ENCODE measurements at places on chromosomes 5 and 9.

- H3K27me3 ChIP-seq, result no peaks in the 10 kb centered on the region
- H3K27ac ChIP-seq, result no peak overlapping the region
- peaks cover 89% of the 10 kb centered on the region for H3K4me1 ChIP-seq
- no peak for DNase-seq
- H3K36me3 ChIP-seq, result no peaks in the 10 kb centered on the region
Observed at GRCh38 chr9:134369416-134370212, 43.4 kb downstream of the RXRA start.

DNA sequence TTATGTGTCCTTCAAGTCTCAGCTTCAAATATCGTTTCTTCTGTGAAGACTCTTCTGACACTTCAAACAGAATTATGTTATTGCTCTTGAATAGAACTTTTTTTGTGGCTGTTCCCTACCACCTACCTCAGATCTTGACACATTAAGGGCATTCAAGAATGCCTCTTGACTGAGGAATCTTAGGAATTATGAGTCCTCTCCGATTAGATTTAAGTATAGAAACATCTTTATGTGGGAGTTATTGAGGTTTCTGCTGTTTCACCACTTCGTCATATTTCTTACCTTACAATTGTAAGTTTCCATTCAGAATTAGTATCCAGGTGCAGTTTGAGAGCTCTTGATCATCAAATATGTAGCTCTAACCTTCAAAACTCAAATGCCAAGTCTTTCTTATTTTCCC, 324.2 kb upstream of the NUDT12 start:
- H3K27me3 ChIP-seq, result peaks cover 2% of the 10 kb centered on the region
- H3K4me3 ChIP-seq, result no peak overlapping the region
- H3K36me3 ChIP-seq, result no peaks in the 10 kb centered on the region
- no peak overlapping the region for H3K27ac ChIP-seq

DNA sequence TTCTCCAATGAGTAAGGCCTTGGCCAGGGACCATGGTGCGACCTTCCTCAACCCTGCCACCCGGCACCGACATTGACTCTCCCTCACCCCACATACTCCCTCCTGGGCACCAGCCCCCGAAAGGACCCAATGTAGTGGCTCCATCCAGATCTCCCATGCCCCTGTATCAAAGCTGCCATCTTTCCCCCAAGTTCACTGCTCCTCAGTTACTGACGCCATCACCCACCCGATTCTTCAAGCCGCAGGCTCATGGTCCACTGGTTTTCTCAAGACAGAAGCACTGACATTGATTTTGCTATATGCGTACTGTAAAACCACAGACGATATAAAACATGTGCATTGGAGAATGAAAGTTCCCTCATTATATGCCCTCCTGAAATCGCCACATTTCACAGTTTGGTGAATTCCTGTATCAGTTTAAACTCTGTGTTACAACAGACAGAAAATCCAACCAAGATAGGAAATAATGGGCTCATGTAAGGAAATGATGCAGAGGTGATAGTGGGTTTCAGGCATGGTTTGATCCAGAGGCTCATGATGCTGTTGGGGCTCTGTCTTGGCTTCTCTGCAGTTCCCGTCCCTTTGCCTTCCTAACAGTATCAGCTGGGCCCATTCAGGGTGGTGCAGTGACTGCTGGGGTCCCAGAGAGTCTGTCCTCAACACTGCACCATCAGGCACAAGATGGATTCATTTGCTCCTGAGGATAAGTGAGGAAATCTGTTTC, 207.3 kb upstream of the IER5L start:
- H3K4me1 ChIP-seq, result peaks cover 19% of the 10 kb centered on the region
- H3K36me3 ChIP-seq, result no peaks in the 10 kb centered on the region
- H3K27ac ChIP-seq, result no peak overlapping the region
- no peaks in the 10 kb centered on the region for H3K27me3 ChIP-seq
- no peak for DNase-seq

DNA sequence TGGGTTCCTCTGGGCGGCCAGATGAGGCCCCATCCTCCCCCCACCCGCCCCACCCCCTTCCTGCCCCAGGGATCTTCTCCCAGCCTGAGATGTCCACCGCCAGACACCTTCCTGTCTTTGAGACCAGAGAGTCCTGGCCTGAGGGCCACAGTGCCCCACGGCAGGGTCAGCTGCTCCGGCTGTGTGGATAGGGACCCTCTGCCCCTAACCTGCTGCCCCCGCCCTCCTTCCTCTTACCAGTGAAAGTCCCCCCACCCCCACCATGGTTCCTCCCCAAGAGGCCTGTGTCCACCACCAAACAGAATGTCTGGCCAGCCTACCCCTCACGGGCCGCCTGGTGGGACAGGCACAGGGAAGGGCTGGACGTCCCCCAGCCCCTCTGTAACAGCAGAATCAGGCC, 43.0 kb upstream of the UBAC1 start:
- no peaks in the 10 kb centered on the region for H3K27me3 ChIP-seq
- DNase-seq, result no peak
- no peak overlapping the region for H3K27ac ChIP-seq

DNA sequence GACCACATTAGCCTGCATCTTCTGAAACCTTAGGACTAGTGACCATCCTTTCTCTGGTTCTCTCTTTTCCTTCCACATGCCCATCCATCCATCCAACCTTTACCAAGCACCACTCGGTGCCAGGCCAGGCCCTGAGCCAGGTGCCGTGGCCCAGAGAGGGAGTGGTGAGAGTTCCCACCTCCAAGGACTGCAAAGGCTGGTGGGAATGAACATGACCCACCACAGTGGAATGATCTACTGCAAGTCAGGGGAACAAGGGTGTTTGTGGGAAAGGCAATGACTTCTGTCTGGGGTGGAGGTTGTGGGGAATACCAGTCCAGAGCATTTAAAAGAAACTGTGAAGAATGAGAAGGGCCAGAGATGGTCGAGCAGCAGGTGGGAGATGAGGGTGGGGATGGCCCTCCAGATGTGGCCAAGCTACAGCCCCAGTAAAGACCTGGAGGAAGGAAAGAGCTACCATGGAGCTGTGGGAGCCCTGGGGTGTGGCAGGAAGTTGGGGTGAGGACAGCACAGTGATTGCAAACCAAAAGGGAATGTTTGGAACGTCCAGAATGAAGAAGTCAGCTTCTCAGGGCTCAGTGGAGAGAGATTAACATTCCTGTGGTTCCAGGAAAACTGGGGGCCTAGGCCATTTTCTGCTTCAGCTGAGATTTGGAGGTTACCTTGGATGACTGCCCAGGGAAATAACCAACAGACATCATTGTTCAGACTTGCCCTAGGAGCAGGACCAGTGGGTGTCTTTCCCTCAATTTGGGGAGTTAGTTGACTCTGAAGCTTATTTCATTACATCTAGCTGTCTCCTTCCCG, 30.7 kb upstream of the CORO2A start:
- H3K36me3 ChIP-seq, result peaks cover 70% of the 10 kb centered on the region
- H3K27me3 ChIP-seq, result no peaks in the 10 kb centered on the region
- H3K4me1 ChIP-seq, result no peaks in the 10 kb centered on the region
